Neuronal stem cell (in vitro differentiated cells): ENCODE measurements at places on chromosomes 16 and 17.

- no peak for DNase-seq
Observed at GRCh38 chr17:61955619-61956018, 27.8 kb upstream of the INTS2 start.

GRCh38 chr16:56475201-56475600 lies 23.8 kb downstream of the OGFOD1 start:
- DNase-seq: no peak

DNA sequence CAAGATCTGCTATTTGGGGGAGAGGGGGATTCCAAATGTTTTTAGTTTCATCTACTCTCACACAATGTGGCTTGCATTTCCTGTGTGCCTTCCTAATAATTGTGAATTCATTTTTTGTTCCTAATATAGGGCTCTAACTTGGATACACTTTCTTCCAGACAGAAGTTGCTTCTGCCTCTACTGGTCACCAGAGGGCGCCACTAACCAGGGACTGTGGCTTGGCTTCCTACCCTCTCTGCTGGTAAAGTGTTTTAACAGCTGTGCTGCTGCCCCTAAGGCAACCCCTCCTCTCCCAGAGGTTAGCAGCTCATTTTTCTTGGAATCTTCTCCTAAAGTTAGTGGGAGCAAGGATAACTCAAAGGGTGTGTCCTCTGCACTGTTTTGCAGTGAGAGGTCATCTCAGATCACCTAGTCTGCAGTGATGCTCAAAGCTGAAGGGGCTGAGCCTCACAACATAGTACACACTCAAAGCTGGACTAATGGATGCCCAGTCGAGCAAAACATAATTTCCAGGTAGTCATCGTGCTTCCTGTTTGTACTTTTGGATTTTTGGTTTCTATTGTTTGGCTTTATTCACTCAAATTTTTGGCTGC lies 5.0 kb upstream of the PRSS54 start:
- no peak for DNase-seq

- no peak for DNase-seq
Observed at GRCh38 chr17:50523208-50523607, 9.3 kb upstream of the EPN3 start.

GRCh38 chr16:46482895-46483294 lies 138.3 kb downstream of the SHCBP1 start:
- DNase-seq: no peak

DNA sequence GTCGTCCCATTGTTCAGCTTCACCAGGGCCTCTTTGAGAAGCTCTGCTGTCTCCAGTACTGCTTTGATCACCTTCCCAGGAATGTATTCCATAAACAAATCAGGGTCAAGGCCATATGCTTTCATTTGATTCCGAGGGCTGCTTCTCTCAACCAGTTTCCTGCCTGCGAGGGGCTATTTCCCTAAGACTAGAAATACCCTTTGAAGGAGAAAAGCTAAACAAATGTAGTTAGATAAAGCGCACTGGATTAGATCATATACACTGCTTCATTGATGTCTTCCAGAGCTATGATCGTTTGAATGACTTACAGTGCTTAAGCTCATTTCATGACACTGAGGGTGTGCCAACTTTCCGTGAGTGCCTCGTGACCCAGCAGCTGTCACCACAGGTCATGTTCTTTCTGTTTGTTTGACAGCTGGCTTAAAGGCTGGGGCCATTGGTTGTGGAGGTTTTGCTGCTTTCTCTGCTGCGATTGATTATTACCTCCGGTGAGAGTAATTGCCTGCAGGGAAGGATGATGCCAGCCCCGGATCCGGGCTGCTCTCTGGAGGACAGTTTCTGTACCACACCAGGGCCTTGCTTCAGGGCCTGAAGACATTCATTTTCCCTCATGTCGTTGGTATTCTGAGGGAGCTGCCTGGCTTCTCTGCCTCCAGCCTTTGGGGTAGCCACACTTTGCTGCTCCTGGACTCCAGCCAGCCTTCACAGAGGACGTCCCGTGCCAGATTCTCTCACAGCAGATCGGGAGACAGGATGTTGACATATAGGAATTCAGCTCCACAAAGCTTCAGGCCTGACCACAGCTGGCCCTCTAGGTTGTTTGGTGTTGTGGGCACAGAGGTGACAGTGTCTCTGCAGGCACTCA lies 3.9 kb downstream of the TIMM22 start:
- DNase-seq: no peak

GRCh38 chr17:82551779-82552457 lies 32.4 kb downstream of the FOXK2 start:
- no peak for DNase-seq

GRCh38 chr16:20300312-20301097 lies 26.8 kb downstream of the GP2 start:
- peak; percentile 70 for DNase-seq

- DNase-seq: no peak
Observed at GRCh38 chr16:11036868-11037410, 92.6 kb downstream of the CLEC16A start.

DNA sequence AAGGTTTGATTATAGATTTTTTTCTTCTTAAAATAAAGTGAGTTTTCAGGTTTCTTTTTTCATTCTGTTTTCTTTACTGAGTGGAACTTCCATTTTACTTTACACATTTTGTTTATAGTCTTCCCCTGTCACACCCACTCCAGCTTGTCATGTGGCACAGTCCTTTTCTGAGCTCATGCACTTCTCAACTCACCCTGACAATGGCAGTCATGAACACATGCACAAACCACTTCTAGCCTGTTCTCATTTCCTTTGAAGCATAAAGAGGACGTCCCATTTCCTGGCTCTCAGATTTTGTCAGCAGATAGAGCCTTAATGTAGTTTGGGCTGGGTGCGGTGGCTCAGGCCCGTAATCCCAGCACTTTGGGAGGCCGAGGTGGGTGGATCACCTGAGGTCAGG lies 168.0 kb downstream of the AHSP start:
- DNase-seq: no peak

- no peak for DNase-seq
Observed at GRCh38 chr17:82338858-82339633, 5.5 kb upstream of the SECTM1 start.

GRCh38 chr17:21046216-21046615 lies 3.4 kb upstream of the USP22 start:
- no peak for DNase-seq

- DNase-seq: no peak
Observed at GRCh38 chr16:68512183-68512582, 26.9 kb upstream of the ZFP90 start.

DNA sequence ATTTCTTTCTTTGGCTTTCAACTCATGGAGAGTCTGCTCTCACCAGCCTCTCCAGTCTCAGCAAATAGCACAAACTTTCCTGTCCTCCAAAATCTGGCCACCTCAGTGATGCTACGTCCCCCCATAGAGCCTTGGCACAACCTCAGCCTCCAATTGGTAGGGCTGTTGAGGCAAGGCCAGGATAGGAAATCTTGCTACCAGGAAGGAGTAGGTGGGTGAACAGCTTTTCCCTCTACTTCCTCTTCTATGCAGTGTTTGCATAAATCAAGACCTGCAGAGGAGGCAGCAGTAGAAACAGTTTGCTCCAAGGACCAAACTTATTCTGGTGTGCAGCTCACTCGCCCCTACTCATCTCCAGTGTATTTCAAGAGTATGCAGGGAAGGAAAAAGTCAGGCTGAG lies 701 bp upstream of the DPEP2 start:
- no peak for DNase-seq

- DNase-seq: no peak
Observed at GRCh38 chr17:71055128-71055527, 885.8 kb downstream of the KCNJ2 start.

- DNase-seq: peak; percentile 38
Observed at GRCh38 chr16:81623365-81624102, 155.6 kb upstream of the PLCG2 start.

GRCh38 chr17:47931848-47932247 lies 9.5 kb upstream of the PNPO start:
- no peak for DNase-seq

GRCh38 chr16:67886387-67886786 lies 1.7 kb downstream of the NRN1L start:
- no peak for DNase-seq

DNA sequence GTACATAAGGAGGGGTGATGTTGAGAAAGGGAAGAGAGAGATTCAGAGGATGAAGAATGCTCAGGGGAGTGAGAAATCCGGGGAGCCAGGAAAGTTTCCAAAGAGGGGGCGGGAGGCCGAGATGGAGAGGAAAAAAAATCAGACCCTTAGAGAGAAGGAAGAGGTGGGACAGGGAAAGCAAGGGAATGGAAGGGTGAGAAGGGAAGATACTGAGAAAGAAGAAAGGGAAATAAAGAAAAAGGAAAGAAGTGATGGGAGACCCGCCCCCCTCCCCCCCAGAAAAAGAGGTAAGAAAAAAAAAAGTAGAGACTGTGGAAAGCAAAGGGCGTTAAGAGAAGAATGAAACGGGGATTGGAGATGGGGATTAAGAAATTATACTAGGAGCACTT lies 507 bp downstream of the DYNLRB2 start:
- DNase-seq: no peak

DNA sequence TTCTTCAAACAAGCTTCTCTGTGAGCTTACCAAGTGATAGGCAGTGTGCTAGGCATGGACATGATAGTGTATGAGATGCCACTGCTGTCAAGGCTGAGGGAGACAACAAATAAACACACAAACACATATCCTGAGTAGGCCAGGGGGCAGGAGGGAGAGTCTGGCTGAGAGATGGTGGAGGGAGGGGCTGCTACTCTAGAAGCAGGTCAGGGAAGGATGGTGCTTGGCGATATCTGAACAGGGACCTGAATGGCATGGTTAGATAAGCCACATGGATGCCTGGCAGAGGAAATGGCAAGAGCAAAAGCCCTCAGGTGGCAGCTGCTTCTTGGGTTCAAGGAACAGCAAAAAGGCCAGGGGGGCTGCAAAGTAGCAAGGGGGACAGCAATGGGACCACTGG lies 8.6 kb upstream of the CHST6 start:
- no peak for DNase-seq

DNA sequence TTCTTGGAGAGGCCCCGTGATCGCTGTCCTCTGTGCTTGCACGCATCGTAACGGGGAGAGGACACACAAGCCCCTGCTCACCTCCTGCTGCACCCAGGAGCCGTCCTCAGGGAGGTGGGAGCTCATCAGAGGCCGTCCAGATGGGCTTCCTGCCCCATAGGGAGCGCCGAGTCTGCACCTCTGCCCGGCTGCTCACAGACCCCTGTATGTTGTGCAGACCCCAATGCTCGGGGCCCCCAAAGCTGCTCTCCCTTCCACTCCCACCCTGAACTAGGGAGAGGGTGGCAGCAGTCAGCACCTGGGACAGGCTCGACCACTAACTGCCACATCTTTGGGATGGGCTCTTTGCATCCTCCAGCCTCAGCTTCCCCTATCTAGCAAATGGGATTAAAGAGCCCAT lies 4.4 kb upstream of the ZNF469 start:
- DNase-seq: no peak

DNA sequence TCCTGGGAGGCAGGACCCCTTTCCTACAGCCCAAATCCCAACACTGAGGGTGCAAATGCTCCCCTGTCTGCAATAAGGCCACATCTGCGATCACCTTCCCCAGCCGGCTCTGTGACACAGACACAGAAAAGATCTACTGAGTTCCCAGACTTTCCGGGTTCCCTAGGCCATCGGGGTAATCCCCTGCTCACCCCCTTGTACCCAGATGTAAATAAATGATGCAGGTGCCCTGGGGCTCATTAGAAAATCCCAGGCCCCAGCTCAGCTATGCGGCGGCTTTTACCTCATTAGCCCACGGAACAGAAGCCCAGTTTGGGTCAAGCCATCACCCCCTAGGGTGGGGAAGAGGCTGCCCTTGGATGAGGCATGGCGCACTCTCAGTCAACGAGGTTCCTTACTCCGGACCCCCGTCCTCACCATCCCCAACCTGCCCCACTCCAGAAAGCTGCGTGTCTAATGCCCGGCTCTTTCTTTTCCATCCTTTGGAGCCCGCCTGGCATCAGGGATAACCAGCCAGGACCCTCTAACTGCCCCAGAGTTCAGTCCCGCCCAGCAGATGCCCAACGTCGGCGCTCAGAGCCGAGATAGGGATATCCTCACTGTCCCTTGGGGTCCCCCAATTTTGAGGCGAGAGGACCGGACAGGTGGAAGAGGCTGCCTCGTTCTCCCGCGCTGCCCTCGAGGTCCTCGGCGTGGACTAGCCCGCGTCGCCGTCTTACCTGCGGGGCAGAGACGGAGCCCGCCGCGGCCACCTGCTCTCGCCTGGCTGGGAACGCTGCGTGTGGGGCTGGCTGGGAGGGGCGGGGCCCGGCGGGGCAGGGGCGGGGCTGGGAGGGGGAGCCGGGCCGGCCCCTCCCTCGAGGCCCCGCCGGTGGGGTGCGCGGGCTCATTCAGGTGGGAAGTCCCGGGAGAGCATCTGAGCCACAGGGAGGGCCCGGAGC lies at the start of gene ZNF385C:
TSS of gene ZNF385C (minus strand) at position 783 of the 941 bp plus-strand sequence. CDS start 35,417 bp downstream, outside the sequence.
- DNase-seq: no peak

- no peak for DNase-seq
Observed at GRCh38 chr16:83955218-83956130, 2.4 kb downstream of the OSGIN1 start.

DNA sequence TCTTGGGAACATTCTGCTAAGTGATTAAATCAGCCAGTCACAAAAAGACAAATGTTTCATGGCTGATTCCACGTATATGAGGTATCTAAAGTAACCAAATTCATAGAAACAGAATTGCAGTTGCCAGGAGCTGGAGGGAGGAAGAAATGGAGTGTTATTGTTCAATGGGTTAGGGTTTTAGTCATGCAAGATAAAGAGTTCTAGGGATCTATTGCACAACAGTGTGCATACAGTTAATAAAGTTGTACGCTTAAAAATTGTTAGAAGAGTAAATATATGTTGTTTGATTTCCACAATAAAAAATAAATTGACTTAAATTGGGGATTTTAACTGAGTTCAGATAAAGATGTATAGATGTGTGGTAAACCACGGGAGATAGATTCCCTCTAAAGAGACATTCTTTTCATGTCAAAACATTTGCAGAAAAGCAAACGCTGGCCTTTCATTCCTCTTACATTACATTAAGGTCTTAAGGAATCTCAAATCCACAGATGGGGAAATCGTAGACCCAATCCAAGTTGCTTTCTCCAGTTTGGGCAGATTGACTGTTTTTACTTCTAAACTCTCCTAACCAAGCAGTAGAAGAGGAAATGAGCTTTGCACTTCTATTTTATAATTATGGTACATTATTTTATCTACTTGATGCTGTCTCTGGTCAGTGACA lies 4.6 kb downstream of the PRDM7 start:
- DNase-seq: no peak

GRCh38 chr16:85900027-85900792 lies 1.2 kb downstream of the IRF8 start:
- DNase-seq: no peak

DNA sequence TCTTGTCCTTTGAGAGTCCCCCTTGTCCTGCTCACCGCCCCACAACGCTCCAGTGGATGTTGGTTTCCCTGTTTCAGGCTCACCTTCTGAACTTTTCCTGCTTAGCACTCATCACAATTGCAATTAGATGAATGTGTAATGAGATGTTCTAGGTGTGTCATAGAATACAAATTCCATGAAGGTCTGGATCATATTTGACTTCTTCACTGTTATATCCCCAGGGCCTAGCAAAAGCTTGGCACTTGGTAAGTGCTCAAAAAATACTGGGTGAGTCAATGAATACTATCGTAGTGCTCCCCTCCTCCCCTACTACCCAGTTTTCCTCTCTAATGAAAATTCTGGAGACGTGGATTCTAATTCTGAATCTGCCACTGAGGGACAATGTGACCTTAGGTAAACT lies 33.1 kb downstream of the DNAH3 start:
- no peak for DNase-seq

GRCh38 chr16:26317885-26318284 lies 626.1 kb downstream of the HS3ST4 start:
- DNase-seq: no peak

- DNase-seq: no peak
Observed at GRCh38 chr17:75228847-75229246, 23.4 kb downstream of the NUP85 start.

GRCh38 chr16:69589434-69590269 lies 23.9 kb downstream of the NFAT5 start:
- DNase-seq: no peak

GRCh38 chr17:58917228-58917627 lies 161.6 kb downstream of the PPM1E start:
- DNase-seq: no peak
